ENCODE measurements at places on chromosomes 6 and 20. TPM values are rescaled to one million over a fixed set of nuclear protein-coding genes. Genes with fewer than 3 reads are reported as not detected.
A peak's percentile ranks its signal among the peaks of the same experiment; 100 is the strongest.

DNA sequence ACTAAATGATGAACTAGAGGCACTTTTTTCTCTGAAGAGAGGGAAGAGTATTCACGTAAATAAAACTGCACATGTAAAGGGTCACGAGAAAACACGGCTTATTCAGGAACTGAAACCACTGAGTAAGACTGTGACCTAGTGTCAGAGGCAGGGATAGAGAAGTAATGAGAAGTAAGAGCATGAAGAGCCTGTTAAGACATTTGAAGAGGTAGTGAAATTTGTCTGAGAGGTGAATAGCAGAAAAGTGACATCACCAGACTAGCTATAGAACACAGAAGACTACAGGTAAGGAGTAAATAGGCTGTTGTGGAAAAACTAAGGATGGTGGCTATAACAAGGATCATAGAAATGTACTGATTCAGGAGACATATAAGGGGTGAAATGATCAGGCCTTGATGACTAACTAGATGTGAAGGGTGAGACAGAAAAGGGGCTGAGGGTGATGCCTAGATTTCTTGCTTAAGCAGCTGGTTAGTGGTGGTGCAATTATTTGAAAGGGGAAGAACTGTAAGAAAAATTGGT, 76.8 kb downstream of the REV3L start:
- H3K36me3 ChIP-seq, result peaks cover 5% of the 10 kb centered on the region
- H3K27me3 ChIP-seq, result no peaks in the 10 kb centered on the region
- H3K4me1 ChIP-seq, result no peaks in the 10 kb centered on the region
- no peak overlapping the region for H3K4me3 ChIP-seq
- no peak for DNase-seq
- H3K27ac ChIP-seq, result no peak overlapping the region

GRCh38 chr20:57103146-57103800, 163.2 kb downstream of the BMP7 start:
- H3K4me3 ChIP-seq, result no peak overlapping the region
- no peak for DNase-seq
- H3K4me1 ChIP-seq, result no peaks in the 10 kb centered on the region
- H3K27ac ChIP-seq, result no peak overlapping the region

Gene PROKR2
- 0.44 TPM for total RNA-seq

Gene BPIFB3
- total RNA-seq, result not detected

Gene BPIFB2
- total RNA-seq, result not detected

GRCh38 chr6:166045173-166045859, 122.3 kb downstream of the TBXT start:
- no peak overlapping the region for H3K27ac ChIP-seq
- no peak overlapping the region for H3K4me3 ChIP-seq
- no peaks in the 10 kb centered on the region for H3K27me3 ChIP-seq
- no peak for DNase-seq
- H3K4me1 ChIP-seq, result peaks cover 5% of the 10 kb centered on the region

- no peak overlapping the region for H3K4me3 ChIP-seq
- no peaks in the 10 kb centered on the region for H3K27me3 ChIP-seq
- H3K4me1 ChIP-seq, result no peaks in the 10 kb centered on the region
- peaks cover 5% of the 10 kb centered on the region for H3K36me3 ChIP-seq
These were observed 66.9 kb upstream of the RIN2 start for GRCh38 chr20:19691125-19691524.

Gene CD40
- 7.8 TPM for total RNA-seq

Gene MICAL1
- 84.9 TPM for total RNA-seq

- H3K4me3 ChIP-seq, result no peak overlapping the region
- H3K4me1 ChIP-seq, result 0 out of 2 replicates have a peak, but pooled peaks cover 2% of the 10 kb centered on the region
- no peaks in the 10 kb centered on the region for H3K36me3 ChIP-seq
- no peak for DNase-seq
- H3K27me3 ChIP-seq, result no peaks in the 10 kb centered on the region
- H3K27ac ChIP-seq, result no peak overlapping the region
These were observed 38.0 kb downstream of the TGM3 start for GRCh38 chr20:2333821-2334220.

- no peaks in the 10 kb centered on the region for H3K36me3 ChIP-seq
- DNase-seq, result no peak
- H3K27ac ChIP-seq, result no peak overlapping the region
- H3K27me3 ChIP-seq, result peaks cover 2% of the 10 kb centered on the region
These were observed 64.5 kb downstream of the GMPR start for GRCh38 chr6:16302721-16303552.

DNA sequence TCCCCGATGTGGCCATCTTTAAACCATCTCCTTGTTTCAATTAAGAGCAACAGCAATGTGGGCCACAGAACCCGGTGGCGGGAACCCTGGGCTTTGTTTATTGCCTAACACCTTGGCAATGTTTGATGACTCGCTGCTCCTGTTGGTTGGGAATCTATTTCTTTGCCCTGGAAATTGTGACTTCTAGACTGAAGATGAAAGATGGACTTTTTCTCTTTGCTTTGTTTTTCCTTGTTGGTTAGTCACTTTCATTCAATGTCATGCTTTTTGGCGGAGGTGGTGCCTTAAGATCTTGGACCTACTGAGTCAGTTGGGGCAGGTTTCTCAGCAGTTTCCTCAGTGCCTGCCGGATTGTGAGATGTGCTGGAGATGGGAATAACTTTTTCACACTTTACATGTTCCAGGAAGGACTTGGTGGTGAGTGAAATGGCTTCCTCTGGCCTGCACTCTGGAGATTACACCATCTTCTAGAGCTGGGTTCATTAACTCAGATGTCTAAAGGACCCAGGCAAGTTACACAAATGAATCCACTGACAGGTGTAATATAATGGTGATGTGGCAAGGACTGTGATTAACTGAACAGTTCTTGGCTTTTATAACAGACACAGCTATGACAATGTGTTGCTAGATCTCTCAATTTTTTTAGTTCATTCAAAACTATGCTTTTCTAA, 56.3 kb downstream of the TSHZ2 start:
- no peak overlapping the region for H3K4me3 ChIP-seq
- H3K36me3 ChIP-seq, result no peaks in the 10 kb centered on the region
- no peaks in the 10 kb centered on the region for H3K27me3 ChIP-seq
- no peak overlapping the region for H3K27ac ChIP-seq

DNA sequence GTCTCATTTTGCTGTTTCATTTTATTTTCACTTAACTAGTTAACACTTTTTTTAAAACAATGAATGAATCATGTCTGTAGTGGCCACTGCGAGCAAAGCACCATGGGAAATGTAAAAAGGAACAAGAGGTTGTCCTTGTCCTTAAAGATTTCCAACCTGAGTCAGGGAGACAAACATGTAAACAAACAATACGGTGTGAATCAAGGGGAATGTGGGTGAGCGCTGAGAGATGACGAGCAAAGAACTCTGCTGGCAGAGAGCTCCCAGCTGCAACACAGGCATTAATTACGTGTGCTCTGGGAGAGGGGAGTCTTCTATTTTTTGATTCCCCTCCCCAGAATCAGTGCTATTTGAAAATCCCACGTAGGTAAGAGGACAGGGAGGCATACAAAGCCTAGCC, 84.3 kb downstream of the ATXN1 start:
- DNase-seq, result no peak
- H3K4me3 ChIP-seq, result no peak overlapping the region
- no peaks in the 10 kb centered on the region for H3K27me3 ChIP-seq
- H3K4me1 ChIP-seq, result no peaks in the 10 kb centered on the region
- no peak overlapping the region for H3K27ac ChIP-seq
- H3K36me3 ChIP-seq, result no peaks in the 10 kb centered on the region

Gene NOX3
- total RNA-seq, result not detected

- no peaks in the 10 kb centered on the region for H3K4me1 ChIP-seq
- H3K36me3 ChIP-seq, result no peaks in the 10 kb centered on the region
- no peak overlapping the region for H3K27ac ChIP-seq
These were observed 80.3 kb downstream of the HTR1B start for GRCh38 chr6:77383026-77383425.

DNA sequence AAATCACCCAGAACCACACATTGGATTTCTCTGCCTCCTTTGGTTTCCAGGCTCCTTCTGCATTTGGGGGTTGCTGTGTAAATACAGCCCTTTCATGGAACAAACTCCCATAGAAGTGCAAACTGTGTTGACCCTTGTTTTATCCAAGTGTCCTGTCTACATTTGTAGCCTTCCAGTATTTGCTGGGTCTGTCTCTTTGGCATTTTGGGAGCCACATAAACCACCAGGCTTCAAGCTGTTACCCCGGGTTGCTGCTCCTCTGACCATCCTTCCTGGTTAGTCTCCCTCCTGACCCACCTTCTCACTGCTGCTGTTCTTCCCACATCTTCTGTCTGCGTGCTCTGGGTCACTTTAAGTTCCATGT, 7.6 kb upstream of the MTHFD1L start:
- no peaks in the 10 kb centered on the region for H3K27me3 ChIP-seq
- H3K4me1 ChIP-seq, result no peaks in the 10 kb centered on the region
- no peak for DNase-seq
- H3K27ac ChIP-seq, result no peak overlapping the region
- peaks cover 5% of the 10 kb centered on the region for H3K36me3 ChIP-seq

GRCh38 chr6:146850238-146850896, 251.6 kb downstream of the ADGB start:
- DNase-seq, result no peak
- peaks cover 6% of the 10 kb centered on the region for H3K36me3 ChIP-seq
- H3K4me3 ChIP-seq, result no peak overlapping the region
- no peaks in the 10 kb centered on the region for H3K27me3 ChIP-seq
- no peak overlapping the region for H3K27ac ChIP-seq
- H3K4me1 ChIP-seq, result 0 out of 2 replicates have a peak, but pooled peaks cover 5% of the 10 kb centered on the region

Gene OVOL2
- total RNA-seq, result 6.4 TPM

DNA sequence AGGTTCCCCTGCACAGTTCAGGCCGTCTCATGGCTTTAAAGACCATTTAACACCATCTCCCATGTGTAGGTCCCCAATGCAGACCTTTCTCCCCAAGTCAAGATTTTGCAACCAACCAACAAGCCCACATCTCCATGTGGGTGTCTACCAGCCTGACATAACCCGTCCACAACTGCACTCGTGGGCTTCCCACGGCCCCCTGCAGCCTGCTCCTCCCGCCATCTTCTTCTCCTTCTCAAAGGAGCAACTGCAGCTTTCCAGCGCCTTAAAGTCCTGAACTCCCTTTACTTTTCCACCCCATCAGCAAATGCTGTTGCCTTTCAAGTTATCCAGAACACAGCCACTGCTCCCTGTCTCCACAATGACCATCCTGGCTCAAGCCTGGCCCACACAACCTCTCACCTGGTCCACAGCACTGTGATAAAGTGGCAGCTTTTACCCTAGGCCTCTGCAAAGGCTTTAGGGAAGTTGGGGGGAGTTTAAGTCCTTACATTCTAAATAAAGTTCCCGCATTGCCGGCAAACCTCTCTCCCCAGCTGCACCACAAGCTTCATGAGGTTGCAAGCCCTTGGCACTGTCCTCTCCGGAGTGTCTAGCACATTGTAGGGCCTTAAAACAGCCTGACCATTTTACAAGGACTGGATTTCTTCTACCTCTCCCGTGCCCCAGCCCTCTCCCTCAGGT, 140.5 kb downstream of the PREX1 start:
- peaks cover 6% of the 10 kb centered on the region for H3K4me1 ChIP-seq
- no peak overlapping the region for H3K27ac ChIP-seq
- peaks cover 5% of the 10 kb centered on the region for H3K36me3 ChIP-seq
- no peak for DNase-seq

DNA sequence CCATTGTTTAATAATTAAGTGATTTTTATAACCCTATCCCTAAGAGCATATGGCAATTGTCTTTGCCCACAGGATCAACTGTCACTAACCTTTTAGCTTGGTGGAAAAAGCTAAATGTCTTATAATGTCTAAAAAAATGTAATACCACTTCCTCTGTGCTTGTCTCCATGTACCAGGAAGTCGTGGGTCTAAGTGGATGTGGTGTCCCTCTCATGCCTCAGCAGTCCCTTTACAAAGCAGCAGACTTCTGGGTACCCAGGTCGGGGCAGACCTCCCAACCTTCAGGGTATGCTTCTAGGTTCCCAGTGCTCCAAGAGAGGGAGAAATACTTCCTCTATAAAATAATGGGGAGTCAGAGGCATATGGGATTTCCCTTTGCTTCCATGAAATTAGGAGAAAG, 74.7 kb downstream of the ZHX3 start:
- H3K4me3 ChIP-seq, result no peak overlapping the region
- no peaks in the 10 kb centered on the region for H3K27me3 ChIP-seq
- H3K36me3 ChIP-seq, result no peaks in the 10 kb centered on the region
- DNase-seq, result no peak
- H3K27ac ChIP-seq, result no peak overlapping the region

Gene FBXL4
- 5.3 TPM for total RNA-seq

Gene ELOVL2
- total RNA-seq, result 0.46 TPM

DNA sequence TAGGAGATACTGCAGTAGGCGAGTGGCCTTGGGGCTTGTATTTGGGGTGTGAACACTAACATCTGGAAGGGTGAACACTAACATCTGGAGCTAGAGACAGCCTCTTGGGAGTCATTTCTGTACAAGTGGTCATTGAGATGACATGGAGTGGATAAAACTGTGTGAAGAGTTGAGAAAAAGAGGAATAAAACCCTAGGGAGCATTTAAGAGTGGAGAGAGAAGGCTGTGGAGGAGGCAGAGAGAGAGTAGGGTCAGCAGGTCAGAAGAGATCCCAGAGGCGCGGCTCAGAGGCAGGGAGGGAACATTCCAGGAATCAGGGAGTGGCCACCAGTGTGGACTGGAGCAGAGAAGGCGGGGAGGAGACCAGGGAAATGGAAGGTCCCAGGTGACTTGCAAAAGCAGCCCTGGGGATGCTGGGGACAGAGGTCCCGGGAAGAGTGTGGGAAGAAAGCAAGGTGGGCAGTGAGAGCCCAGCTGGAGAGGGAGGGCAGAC, 202.0 kb upstream of the RNF24 start:
- H3K36me3 ChIP-seq, result no peaks in the 10 kb centered on the region
- DNase-seq, result peak; percentile 52
- peaks cover 4% of the 10 kb centered on the region for H3K27me3 ChIP-seq
- peaks cover 2% of the 10 kb centered on the region for H3K4me1 ChIP-seq
- H3K4me3 ChIP-seq, result no peak overlapping the region
- H3K27ac ChIP-seq, result no peak overlapping the region

Gene CCN6
- not detected for total RNA-seq

Gene ARMH2
- total RNA-seq, result not detected

- no peaks in the 10 kb centered on the region for H3K4me1 ChIP-seq
- no peak for DNase-seq
- H3K36me3 ChIP-seq, result no peaks in the 10 kb centered on the region
These were observed 31.8 kb upstream of the DLGAP4 start for GRCh38 chr20:36274181-36274841.

GRCh38 chr6:163661272-163661671, 246.8 kb downstream of the QKI start:
- no peaks in the 10 kb centered on the region for H3K27me3 ChIP-seq
- DNase-seq, result no peak
- no peak overlapping the region for H3K27ac ChIP-seq
- no peaks in the 10 kb centered on the region for H3K4me1 ChIP-seq
- no peak overlapping the region for H3K4me3 ChIP-seq

GRCh38 chr6:163984124-163984936, 569.8 kb downstream of the QKI start:
- H3K4me1 ChIP-seq, result no peaks in the 10 kb centered on the region
- no peak overlapping the region for H3K4me3 ChIP-seq
- no peak for DNase-seq
- no peaks in the 10 kb centered on the region for H3K27me3 ChIP-seq

Measured in H9 (cell line).